Cardiac muscle cell (in vitro differentiated cells and primary cell): ENCODE measurements at places on chromosomes 16 and 17. TPM values are rescaled to one million over a fixed set of nuclear protein-coding genes. Genes with fewer than 3 reads are reported as not detected.

Gene IL17C
- total RNA-seq, result not detected in 2 replicates

Gene ALOX15
- total RNA-seq, result 0.71 and 1.1 TPM in 2 replicates

Gene TPSD1
- total RNA-seq, result not detected in 2 replicates

Gene CCDC200
- total RNA-seq, result 0.48 TPM in 1 of 2 replicates, not detected in the other

Gene CASKIN2
- total RNA-seq, result 24.4 and 31.2 TPM in 2 replicates

Gene ENPP7
- total RNA-seq, result not detected in 2 replicates

Gene CDK3
- total RNA-seq, result 13.4 and 14.3 TPM in 2 replicates

Gene TM4SF5
- total RNA-seq, result not detected in 2 replicates
